Brain pericyte (primary cell): ENCODE measurements at places on chromosomes 7 and 10.

- no peak for DNase-seq
These were observed 50.2 kb upstream of the LYZL1 start for GRCh38 chr10:29238523-29239135.

GRCh38 chr10:104297697-104298660, 29.0 kb downstream of the GSTO2 start:
- no peak for DNase-seq

- no peak for DNase-seq
These were observed 123.9 kb downstream of the PCLO start for GRCh38 chr7:83038787-83039186.

DNA sequence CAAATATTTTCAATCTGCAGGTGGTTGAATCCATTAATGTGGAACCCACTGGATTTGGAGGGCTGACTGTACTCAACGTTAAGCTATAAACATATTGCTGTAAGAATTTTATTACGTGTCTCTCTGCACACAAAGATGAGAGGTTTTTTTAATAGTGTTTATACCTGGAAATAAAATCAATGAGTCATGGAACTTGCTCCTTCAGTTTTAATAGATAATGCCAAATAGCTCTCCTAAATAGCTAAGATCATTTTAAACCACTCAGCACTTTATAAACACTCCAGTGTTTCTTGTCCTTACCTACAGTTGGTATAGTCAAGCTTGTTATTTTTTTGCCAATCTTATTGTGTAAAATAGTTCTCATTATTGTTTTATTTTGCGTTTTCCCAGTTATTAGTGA, 455.6 kb upstream of the FZD8 start:
- no peak for DNase-seq

GRCh38 chr7:25894902-25895791, 256.9 kb upstream of the NFE2L3 start:
- no peak for DNase-seq

- DNase-seq, result no peak
These were observed 2.6 kb upstream of the ZPBP start for GRCh38 chr7:50095634-50096033.

DNA sequence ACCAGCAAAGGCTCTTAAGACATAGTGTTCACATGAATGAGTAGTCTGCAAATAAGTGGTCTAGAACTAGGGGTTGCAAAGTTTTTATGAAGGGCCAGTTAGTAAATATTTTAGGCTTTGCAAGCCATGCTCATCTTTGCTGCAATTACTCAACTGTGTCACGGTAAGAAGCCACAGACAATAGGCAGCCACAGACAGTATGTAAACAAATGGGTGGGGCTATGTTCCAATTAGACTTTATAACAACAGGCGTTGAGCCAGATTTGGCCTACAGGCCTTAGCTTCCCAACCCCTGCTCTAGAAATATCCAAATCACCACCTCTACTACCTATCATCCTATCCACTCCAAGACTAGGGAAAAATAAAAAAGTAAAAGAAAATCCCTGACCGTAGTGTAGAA, 9.2 kb downstream of the IKZF5 start:
- no peak for DNase-seq

GRCh38 chr10:44607116-44607515, 222.2 kb upstream of the CXCL12 start:
- no peak for DNase-seq
